ENCODE measurements at places on chromosomes 6 and 20.

DNA sequence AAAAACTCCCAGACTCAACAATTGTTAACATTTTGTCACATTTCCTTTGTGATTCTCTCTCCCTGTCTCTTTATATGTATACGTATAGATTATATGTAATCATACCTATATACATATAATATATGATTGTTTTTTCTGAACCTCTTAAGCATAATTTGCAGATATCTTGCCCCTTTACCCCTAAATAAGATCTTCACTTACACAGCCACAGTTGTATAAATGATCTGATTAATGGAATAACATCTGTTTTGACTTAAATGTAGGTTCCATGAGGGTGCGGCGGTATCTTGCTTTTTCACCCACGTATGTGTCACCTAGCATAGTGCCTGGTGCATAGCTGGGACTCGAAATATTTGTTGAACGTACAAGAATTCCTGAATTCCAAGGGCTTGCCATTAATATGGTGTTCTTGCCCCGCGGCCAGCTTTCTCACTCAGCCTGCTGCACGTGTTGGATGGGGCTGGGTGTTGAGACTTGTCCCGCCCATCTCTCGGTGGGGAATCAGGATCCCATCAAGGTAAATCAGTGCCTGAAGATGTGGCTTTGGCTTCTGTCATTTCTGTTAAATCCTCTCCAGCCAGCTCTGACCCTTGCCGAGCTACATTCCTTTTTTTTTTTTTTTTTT is 10.4 kb upstream of the MANBAL start:
- DNase-seq, result no peak

GRCh38 chr6:113713665-113714064 is 143.5 kb upstream of the MARCKS start:
- no peak for DNase-seq

- DNase-seq, result no peak
Measured at GRCh38 chr6:28258877-28259777, at the start of gene NKAPL. NKAPL (plus strand) TSS chr6:28259297; CDS start chr6:28259372, 75 bp downstream.

DNA sequence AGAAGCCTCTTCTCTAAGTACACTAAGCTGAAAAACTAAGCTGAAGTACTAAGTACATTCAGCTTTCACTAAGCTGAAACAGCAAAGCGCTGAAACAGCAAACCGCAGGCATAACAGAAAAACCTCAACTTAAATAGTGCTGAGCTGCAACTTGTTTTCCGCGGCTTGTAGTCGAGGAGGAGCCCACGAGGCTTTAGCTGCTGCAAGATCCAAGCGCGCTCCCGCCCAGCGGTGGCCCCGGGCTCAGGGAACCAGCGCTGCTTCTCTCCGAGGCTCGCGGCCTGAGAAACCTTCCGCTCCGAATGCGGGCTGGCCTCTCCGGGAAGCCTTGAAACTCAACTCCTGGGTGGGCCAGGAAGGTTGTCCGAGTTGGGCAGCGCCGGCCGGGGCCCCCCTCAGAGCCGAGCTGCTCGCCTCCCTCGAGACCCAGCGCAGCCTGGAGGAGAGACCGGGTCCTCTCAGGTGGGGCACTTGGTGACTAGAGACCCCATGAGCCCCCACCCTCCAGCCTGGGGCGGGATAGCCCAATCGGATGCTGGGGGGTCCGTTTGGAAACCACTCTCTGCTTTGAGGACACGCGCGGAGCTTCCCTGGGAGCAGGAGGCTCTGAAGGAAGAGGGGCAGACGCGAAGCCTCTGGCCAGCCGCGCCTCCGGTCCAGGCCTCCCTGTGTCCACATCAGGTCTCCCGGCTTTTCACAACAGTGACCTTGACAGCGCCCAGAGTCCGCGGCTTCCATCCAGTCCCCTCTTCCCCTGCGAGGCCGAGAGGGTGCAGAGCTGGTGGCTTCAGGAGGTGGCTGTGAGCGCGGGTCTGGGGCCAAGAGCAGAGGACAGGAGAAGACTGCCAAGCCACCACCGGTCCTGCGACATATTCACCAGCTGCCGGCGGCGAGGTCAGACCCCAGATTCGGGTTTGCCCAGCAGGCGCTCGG is 38.1 kb upstream of the HLA-E start:
- no peak for DNase-seq

GRCh38 chr20:56245761-56246160 is 2.8 kb upstream of the MC3R start:
- DNase-seq, result no peak

- no peak for DNase-seq
Measured at GRCh38 chr6:166725571-166725970, 98.5 kb upstream of the RPS6KA2 start.

GRCh38 chr20:37161830-37162549 is 17.1 kb upstream of the RPN2 start:
- DNase-seq, result no peak

GRCh38 chr20:4717816-4718570 is 3.7 kb upstream of the PRND start:
- DNase-seq, result no peak

DNA sequence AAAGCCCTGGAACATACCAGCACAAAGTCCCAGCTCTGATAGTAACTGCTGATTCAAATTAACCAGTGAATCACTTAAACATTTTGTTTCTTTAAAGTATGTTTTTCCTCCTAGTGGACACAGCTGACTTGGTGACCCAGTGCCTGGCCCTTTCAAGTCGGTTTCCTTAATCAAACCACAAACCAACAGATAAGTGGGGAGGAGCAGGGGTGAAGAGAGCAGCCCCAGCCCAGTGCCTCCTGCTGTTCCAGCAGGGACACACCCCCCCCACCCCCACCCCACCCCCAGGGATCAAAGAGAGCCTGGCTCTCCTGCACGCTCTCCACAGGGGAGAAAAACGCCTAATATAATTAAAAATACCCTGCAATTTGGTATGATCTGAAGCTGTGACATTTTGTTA is 55.4 kb upstream of the TBXT start:
- no peak for DNase-seq

GRCh38 chr6:82597201-82597600 is 233.6 kb downstream of the TPBG start:
- no peak for DNase-seq

DNA sequence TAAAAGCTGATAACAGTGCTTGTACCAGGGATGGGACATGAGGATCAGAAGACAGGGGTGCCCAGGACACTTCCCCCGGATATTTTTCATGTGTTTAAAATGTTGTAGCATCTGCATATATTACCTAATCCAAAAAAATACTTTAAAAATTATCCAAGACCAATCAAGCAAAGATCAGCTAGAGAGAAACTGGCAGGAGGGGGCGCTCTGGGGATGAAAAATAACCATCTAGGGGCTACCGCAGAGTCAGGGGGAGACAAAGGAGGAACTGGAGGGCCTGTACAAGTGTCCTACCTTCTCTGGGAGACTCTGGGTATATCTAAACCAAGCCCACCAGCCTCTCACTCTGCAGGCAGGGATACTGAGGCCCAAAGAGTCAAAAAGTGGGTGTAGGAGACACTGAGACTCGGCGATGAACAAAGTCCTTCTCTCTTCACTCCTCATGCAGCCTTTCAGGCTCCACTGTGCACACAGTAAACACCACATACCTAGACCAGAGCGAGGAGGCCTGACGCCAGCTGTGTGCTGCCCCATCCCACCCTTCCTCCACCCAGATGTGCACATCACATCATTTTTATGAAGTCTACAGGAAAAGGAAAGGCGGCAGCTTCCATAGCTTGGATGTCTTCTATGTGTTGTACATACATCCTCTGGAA is 9.8 kb downstream of the RIMS4 start:
- DNase-seq, result no peak

GRCh38 chr6:1713016-1713600 is 103.4 kb downstream of the FOXC1 start:
- no peak for DNase-seq

DNA sequence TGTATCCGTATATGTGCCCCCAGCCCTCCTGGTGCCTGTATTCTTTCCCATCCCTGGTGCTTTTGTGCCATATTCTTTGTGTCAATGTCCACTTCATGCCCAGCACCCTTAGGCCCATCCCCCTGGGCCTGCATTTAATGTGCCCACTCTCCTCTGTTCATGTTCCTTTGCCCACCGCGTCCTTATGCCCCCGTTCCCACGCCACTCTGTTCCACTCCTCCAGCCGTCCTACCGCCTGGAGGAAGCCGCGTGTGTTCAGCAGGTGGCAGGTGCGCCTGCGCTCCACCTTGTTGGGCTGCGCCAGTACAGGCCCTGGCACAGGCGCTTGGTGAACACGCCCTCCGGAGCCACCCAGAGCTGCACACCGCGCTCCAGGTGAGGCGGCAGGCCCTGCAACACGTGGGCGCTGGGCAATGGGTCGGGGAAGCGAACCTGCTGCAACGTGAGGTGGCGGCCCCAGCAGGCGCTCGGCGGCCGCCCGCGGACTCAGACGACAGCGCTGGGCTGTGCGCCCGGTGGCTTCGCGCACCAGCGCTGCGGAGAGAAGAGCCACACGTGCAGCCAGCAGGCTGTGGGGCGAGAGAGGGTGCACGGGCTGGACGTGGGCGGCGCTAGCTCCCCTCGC is 4.0 kb upstream of the FOXS1 start:
- no peak for DNase-seq

- DNase-seq, result no peak
Measured at GRCh38 chr6:44956396-44956795, 371.7 kb upstream of the RUNX2 start.

DNA sequence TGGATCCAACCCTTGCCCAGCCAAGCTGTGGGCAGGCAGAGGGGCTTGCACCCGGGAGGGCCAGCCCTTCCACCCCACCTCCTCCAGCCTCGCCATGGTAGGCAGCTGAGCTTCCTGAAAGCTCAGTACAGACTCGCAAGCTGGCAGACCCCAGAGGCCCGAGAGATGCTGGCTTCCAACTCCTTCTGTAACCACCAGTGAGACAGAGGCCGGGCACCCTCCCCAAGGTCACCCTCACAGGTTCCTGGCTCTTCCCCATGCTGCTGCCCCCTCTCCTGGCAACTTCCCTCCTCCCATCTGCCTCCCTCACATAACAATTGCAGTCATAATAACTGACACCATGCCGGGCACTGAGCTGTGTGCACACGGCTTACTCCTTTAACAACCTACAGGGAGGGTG is 26.2 kb upstream of the NOL4L start:
- no peak for DNase-seq

GRCh38 chr20:61619751-61620150 is 367.7 kb downstream of the CDH4 start:
- no peak for DNase-seq

DNA sequence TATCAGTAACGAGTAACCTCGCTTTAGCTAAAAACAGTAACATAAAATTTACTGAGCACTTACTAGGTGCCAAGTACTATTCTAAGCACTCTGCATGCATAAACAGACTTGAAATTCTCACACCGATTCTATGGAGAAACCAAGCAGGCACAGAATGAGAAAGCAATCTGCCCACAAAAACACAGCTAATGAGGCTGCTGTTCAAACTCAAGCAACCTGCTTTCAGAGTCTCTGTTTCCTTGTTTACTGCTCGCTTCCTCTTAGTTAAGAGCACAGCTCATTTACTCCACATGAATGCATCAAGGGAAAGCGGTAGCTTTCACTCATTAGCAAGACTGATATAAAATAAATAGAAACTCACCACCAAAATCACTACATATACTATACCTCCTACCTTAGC is 37.4 kb downstream of the PRKN start:
- DNase-seq, result no peak

- DNase-seq, result no peak
Measured at GRCh38 chr20:58722877-58723627, 30.5 kb downstream of the NPEPL1 start.

- DNase-seq, result no peak
Measured at GRCh38 chr6:30453508-30454116, 35.7 kb upstream of the HLA-E start.

- DNase-seq, result no peak
Measured at GRCh38 chr20:47355489-47356219, 845 bp downstream of the ZMYND8 start.

Data from cortex of kidney (tissue), 1 donor.